Pancreas (tissue), 10 donors: ENCODE measurements at places on chromosomes 1 and 21. TPM values are rescaled to one million over a fixed set of nuclear protein-coding genes. Genes with fewer than 3 reads are reported as not detected.

Gene WLS
- 42.5 TPM for polyA plus RNA-seq

Gene LHX8
- polyA plus RNA-seq: not detected

Gene LRRC8C
- 1.5 TPM for polyA plus RNA-seq

Gene RPL5
- 1,227 TPM for polyA plus RNA-seq

Gene NTNG1
- 0.15 TPM for polyA plus RNA-seq

Gene TRIM46
- polyA plus RNA-seq: 1.2 TPM

GRCh38 chr1:161921990-161922389 lies 101.7 kb downstream of the OLFML2B start:
- H3K27ac ChIP-seq: no peak overlapping the region
- DNase-seq: no peak
- H3K4me3 ChIP-seq: no peak overlapping the region
- no peaks in the 10 kb centered on the region for H3K4me1 ChIP-seq
- H3K36me3 ChIP-seq: no peaks in the 10 kb centered on the region

- H3K27ac ChIP-seq: peak overlapping the region; percentile 89
- H3K4me1 ChIP-seq: peaks cover 13% of the 10 kb centered on the region
- H3K4me3 ChIP-seq: peak overlapping the region; percentile 85
- DNase-seq: no peak
- no peaks in the 10 kb centered on the region for H3K36me3 ChIP-seq
Observed at GRCh38 chr1:52551507-52552235, 1.2 kb downstream of the TUT4 start.

DNA sequence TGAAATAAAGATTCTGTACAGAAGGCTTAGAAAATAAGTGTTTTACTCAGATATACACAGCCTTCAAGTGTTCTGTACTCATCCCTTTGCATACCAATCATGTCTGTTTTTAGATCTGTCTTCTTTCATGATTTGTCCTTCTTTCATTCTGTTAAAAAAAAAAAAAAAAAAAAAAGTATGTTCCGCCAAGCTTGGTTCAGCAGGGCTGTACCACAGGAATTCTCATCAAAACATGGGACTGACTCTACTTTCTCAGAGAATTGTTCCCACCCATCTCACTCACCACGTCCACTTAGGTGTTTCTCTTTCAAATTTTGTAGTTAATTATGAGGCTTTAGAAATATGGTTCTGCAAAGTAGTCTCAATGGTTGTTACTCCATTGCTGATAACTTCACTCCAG lies 119.0 kb downstream of the AK5 start:
- H3K4me1 ChIP-seq: no peaks in the 10 kb centered on the region
- H3K4me3 ChIP-seq: no peak overlapping the region
- DNase-seq: no peak
- no peaks in the 10 kb centered on the region for H3K27me3 ChIP-seq
- H3K27ac ChIP-seq: no peak overlapping the region

DNA sequence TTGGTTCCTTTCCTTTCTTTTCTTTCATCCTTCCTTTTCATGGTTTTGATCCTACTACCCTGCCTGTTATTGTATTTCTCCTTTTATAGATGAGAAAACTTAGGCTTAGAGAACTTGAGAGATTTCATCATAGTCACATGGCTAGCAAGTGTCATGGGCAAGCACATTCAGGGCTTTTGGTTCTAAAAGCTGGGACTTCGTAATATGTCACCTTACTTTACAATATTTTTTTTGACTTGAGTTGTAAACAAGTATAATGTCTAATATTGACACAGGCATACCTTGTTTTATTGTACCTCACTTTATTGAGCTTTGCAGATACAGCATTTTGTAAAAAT lies 70.7 kb downstream of the MTR start:
- peaks cover 50% of the 10 kb centered on the region for H3K4me1 ChIP-seq
- no peak overlapping the region for H3K4me3 ChIP-seq
- DNase-seq: no peak
- H3K36me3 ChIP-seq: no peaks in the 10 kb centered on the region
- no peak overlapping the region for H3K27ac ChIP-seq
